Stimulated activated CD4-positive, alpha-beta T cell treated with anti-CD3 and anti-CD28 coated beads, Interleukin-1b, Interleukin-23, amount 100 ng/mL, for 1 hour (primary cell): ENCODE measurements at places on chromosomes 4 and X.

- DNase-seq, result no peak
Observed at GRCh38 chr4:88788424-88788823, 90.8 kb upstream of the NAP1L5 start.

GRCh38 chrX:47807548-47807947, 29.2 kb upstream of the ZNF81 start:
- no peak for DNase-seq

DNA sequence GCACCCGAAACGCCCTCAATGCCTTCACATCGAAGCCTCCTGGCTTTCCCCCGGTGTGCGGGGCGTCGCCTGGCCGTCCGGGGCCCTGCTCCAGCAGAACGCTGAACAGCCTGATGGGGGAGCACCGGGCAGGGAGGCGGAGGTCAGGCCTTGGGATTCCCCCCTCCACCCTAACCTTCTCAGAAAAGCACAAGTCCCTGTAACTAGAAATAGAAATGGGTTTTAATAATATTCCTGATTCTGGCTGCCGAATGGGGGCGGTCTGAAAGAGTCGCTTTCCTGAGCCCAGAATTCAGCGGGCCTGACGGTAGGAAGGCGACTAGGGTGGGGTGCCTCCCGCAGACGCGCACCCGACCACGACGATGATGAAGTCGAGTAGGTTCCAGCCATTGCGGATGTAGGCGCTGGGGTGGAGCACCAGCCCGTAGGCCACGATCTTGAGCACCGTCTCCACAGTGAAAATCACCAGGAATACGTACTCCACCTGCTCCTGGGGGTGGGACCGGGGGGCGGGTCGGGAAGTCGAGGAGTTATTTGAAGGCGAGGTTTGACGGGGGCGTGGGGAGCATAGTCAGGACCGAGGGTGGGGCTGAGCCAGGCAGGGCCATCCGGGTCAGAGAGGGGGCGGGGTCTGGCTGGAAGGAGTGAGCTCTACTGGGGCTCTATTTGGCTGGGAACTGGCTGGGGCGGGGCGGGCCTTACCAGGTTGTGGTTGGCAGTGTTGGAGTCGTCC, 2.5 kb downstream of the CACNA1F start:
- no peak for DNase-seq

- no peak for DNase-seq
Observed at GRCh38 chrX:110420771-110421499, 62.3 kb downstream of the RTL9 start.

DNA sequence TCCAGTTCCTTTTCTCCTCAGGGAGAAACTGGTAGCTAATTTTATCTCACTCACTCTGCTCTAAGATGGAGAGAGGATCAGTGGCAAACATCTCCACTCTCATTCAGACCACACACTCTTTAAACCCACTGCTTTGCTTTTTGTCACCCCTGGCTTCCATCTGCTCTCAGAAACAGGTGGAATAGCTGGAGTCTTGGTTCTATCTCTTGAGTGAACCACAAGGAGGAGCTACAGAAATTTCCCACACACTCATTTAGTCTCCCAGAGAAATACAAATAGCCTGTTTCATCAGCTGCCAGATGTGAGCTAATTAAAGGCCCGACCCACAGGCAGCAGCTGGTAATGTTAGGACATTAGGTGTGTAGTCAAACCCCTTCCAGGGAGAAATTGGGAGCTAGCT, 96.6 kb downstream of the STPG2 start:
- no peak for DNase-seq

DNA sequence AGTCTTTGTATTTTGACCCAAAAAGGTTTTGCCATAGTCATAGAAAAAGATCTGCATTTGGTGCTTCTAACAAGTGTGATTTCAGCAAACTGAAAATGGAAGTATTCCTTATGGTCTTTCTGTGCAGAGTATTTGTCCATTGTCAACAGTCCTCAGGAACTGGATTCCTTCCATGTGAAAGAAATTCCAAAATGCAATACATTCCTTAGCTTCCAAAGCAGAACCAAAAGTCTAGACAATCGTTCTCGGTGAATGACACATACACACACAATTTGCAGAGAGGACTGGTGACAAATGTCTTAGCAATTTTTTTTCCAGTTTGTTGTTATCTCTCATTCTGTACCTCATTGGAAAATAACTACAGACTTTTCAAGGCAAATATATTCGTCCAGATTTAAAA, 562.2 kb upstream of the SLIT2 start:
- DNase-seq, result no peak

DNA sequence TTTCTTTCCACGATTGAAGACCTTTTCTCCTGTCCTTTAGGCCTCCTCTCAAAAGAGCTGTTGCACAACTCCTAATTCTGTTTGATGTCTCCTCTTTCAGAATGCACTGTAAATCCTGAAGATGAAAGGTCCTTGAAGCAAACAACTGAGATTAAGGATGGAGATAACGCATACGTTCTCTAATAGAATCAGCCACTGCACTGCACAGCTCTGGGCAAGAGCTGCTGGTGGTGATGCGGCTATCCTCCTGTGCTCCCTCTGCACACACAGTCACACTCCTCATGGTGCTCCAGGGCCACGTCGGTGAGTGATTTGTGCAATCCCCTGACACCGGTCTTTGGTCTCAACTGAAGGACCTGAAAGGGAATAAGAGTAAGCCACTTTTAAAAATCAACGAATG, 208.7 kb downstream of the PDGFC start:
- no peak for DNase-seq

DNA sequence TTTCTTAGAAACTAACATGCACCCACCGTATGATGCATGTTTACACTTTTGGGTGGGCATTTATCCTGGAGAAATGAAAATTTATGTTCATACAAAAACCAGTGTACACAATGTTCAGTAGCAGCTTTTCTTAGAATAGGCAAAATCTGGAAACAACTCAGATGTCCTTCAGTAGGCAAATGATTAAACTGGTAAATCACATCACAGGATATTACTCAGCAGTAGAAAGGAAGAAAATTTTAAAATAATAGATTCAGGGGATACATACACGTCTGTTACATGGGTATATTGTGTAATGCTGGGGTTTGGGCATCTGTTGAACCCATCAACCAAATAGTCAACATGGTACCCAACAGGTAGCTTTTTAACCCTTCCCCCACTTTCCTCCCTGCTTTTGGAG, 25.2 kb upstream of the HSPA4L start:
- DNase-seq, result no peak

- DNase-seq, result no peak
Observed at GRCh38 chr4:168432419-168433146, 47.7 kb downstream of the DDX60L start.

- no peak for DNase-seq
Observed at GRCh38 chr4:95045429-95045828, 287.7 kb downstream of the BMPR1B start.

- DNase-seq, result no peak
Observed at GRCh38 chr4:186032259-186032658, 36.7 kb upstream of the TLR3 start.

DNA sequence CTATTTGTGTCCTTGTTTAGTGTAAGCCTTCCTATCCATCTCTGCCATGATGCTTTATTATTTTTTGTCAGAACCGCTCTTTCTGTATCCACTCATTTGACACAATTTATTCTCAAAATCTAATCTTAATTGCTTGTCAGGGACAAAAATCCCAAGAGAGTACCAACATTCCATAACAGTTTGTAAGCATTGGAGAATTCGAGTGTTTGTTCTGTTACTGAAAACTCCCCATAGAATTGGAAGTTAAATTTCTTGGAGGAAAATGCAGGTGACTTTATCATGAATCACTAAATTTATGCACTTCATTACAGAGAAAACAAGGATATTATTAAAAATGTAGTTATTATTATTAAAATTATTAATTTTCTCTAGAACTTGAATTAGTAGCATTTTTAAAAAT, 1986.1 kb downstream of the ARAP2 start:
- DNase-seq, result no peak

- no peak for DNase-seq
Observed at GRCh38 chrX:69361311-69361845, 142.7 kb upstream of the NALF2 start.

- DNase-seq, result no peak
Observed at GRCh38 chr4:86890790-86891189, 1.4 kb downstream of the C4orf36 start.

- DNase-seq, result no peak
Observed at GRCh38 chrX:23752740-23753415, 9.8 kb upstream of the ACOT9 start.

- no peak for DNase-seq
Observed at GRCh38 chrX:102154900-102155805, 624 bp downstream of the BEX5 start.

- no peak for DNase-seq
Observed at GRCh38 chr4:123939621-123940020, 543.0 kb downstream of the SPRY1 start.

GRCh38 chr4:2811830-2812611, 19.1 kb downstream of the SH3BP2 start:
- DNase-seq, result no peak

DNA sequence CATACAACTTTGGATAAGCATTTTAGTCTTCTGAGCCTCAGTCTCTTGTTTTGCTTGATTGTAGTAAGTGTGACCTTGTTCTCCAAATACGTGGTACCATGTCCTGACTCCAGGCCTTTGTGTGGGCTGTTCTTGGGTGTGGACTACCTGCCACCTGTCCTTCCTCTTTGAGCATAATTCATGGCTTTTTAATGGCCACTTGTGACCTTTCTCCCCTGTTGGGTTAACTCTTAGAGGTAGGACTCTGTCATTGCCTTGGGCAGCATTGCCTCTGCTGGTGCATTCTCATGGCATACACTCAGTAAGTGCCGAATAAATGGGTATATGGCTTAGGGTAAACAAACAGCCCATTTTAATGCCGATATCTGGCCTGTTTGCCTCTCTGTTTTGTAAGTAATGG, 3.0 kb downstream of the NSD2 start:
- no peak for DNase-seq

- DNase-seq, result no peak
Observed at GRCh38 chr4:40582413-40582812, 47.3 kb downstream of the RBM47 start.

DNA sequence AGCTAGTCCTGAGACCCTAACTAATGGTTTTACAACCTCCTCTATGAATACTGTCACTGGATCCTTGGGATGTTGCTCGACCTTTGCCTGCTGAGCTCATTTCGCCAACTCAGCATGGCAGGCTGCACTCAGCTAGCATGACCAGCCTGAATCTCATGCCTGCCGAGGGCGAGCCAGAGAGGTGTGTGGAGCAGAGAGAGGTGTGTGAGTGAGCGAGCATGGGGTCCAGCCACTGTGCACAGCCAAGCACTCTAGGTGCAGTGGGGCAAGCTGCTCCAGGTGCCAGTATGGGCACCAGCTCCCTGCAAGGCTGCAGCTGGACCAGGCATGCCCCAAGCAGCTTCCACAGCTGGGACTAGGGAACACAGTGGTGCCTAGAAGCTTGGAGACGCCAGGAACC, 410.9 kb downstream of the PCDH10 start:
- no peak for DNase-seq

DNA sequence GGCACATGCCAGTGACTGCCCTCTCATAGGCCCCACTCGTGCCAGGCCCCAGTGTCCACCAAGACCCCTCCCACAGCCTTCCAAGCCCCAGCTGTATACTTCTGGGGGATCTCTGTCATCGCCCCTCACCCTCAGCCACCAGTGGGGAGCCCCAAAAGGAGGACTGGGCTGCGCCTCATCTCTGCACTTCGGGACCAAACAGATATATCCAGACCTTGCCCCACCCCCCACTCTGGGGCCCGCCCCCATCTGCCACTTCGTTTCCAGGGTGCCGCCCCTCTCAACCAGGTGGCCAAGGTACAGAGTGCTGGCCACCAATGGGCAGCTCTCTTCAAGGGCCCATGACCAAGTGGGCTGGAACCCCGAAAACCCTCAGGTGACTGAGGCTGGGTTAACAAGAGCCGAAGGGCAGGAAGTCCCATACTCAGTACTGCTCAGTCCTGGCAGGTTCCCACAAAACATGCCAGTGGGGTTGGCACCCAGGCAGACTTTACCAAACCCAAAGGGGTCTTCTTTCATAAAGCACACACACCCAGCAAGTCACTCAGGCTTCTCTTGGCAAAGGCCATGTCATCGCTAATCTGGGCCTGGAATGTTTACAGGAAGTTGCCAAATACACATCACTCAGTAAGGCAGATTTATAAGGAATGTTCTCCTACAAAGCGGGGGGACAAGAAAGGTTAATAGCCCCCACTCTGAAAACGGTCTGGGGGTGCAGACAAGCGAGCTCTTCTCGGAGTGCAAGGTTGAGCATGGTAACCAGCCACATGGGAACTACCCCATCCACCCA, 4.4 kb downstream of the ZFYVE28 start:
- DNase-seq, result no peak

DNA sequence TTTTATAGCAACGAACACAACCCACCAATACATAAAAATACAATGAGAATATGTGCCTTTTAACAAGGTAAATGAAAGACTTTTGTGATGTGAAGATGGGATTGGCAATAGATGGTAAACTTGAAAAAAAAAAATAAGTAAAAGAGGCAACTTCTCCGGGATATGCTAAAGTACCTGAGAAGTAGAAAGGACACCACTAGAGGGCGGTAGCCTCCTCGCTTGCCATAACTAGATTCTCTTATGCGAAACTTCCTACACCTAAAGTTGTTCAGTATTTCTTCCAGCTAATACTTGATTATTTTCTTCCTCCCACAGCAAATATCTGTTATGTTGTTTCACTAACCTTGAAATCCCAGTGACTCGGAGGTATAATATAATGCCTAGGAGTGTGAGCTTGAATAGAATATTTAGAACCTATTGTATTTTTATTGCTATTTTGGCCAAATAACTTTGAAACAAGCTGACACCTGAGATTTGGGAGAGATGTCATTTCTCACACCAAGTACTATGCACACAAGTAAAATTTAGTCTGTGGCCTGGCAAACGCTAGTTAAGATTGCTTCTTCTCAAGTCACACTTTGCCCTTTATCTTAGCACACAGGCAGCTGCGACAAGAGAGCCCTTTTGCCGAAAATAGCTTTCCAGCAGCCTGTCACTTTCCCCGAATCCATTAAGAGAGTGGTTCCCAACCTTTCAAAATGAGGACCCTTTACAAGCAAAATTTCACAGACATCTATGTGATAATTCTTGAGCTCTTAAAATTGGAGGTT, 44.9 kb upstream of the PDLIM5 start:
- peak; percentile 11 for DNase-seq

DNA sequence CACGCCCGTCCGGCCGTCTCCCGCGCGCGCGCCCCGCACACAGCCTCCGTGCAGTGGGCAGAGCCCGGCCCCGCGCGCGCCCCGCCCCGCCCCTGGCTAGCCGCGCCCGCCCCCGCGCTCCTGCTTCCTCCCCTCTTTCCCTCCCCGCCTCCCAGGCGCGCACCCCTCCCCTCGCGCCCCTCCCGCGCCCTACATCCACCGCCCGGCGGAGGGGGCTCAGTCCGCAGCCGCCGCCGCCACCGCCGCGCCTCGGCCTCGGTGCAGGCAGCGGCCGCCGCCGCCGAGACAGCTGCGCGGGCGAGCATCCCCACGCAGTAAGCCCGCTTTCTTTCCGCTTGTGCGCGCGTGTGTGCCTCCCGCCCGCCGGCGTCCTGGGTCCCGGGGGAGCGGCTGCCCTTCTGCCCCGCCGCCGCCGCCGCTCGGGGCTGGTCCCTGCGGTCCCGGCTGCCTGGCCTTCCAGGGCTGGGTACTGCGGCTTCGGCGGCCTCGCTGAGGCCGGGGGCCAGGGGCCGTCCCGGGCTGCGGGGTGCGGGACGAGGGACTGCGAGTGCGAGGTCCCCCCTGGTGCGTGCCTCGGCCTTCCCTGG, at the start of gene FHL1:
TSS of gene FHL1 (plus strand) at position 219 of the 587 bp plus-strand sequence.
- no peak for DNase-seq

GRCh38 chr4:149136951-149137620, 678.6 kb downstream of the IQCM start:
- DNase-seq, result no peak
